ENCODE measurements at places on chromosomes 11 and 22.

GRCh38 chr11:60935676-60936442 is 11.6 kb downstream of the TMEM132A start:
- no peak for DNase-seq

GRCh38 chr22:46070803-46071450 is 79.4 kb upstream of the PPARA start:
- DNase-seq = no peak

GRCh38 chr22:50547263-50547985 is 1.7 kb downstream of the KLHDC7B start:
- no peak for DNase-seq

DNA sequence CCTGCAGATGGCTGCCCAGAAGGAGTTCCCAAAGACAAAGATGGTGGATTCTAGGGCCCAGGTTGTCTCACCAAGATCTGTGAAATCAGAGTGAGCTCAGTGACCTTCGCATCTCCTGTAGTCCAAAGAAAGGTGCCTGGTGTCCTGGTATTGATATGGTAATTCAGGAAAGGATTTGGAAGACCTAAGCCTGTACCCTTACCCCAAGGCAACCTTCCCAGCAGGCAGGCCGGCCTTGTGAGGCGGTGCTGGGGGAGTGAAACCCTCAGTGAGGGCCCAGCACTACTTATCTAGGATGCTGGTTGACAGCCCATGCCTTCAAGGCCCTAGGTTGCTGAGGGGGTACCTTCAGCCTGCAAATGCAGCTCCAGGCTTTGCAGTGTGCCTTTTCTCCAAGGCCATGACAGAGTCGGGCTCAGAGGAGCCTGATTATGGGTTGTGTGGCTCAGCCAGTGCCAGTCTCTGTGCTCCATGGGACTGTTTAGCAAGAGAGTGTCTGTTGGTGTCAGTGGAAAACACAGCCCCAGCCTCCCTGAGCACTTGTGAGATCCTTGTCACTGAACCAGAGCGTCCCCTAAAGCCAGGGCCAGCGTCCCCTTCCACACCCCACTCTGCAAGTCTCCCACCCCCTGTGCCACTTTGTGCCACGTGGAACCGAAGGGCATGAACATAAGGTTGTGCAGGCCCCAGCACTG is 72.8 kb upstream of the MYOD1 start:
- no peak for DNase-seq

DNA sequence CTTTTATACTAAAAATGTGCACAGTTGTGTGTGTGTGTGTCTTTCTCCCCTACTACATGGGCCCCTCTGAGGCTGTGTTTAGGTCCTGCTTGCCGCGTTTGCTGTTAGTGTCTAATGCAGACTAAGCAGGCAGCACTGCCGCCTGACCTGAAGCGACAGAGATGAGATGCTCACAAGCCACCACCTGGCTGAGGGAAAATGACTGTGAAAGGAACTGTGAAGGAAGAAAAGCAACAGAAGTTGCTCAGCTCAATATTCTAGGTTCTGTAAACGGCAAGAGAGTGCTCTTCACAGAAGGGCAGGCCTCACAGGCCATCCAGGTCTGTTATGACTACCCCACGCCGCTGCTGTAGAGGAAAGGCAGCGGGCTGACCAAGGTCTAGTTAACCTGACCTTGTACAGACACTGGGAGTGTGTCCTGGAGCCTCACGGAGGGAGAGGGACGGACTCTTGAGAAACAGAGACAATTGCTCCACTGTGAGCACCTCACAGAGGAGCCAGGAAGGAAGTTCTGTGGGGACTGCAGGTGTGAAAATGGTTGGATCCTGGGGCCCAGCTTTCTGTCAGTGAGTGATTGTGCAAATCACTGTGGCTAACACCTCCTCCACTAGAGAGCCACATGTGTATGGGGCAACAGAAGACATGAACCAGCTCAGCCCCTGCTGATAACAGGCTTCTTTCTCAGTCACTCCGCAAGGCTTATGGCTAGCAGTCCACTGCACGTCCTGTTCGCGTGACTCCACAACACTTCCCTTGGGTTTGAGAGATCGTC is 31.3 kb upstream of the YPEL1 start:
- no peak for DNase-seq

DNA sequence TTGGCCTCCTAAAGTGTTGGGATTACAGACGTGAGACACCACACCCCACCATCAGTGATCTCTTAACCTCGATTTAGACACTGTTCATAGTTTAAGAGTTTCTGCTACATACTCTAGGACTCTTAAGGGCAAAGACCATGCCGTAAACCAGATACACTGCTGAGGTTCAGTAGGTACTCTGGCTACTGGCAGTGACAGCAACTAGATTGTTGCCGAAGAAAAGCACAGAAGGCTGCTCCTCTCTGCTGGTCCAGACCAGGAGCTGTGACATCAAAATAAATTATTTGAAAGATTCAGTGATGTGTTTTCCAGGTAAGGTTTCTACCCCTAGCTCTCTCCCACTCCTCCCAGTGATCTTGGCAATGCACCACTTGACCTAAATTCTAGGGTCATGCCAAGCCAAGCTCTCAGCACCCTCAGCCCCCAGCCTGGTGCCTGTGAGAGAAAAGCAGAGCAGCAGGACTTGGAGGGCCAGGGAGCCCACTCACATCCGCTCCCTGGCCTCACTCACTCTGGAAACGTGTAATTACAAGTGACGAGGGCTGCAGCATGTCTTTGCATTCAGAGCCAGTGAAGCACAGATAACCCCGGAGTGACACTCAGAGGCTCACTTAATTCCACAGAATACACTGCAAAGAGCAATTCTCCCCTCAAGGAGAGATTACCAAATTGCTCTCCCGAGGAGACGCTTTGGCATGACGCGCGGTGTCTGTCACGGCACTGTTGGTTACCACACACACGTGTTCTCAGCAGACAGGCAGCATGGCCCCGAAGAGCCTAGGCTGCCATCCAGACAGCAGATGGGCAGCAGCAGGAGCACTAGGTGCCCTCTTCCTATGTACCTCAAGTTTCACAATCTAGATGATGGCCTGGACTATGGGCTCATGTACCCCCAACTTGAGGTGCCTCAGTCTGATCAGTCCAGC is 96.9 kb upstream of the PITPNB start:
- DNase-seq = no peak

DNA sequence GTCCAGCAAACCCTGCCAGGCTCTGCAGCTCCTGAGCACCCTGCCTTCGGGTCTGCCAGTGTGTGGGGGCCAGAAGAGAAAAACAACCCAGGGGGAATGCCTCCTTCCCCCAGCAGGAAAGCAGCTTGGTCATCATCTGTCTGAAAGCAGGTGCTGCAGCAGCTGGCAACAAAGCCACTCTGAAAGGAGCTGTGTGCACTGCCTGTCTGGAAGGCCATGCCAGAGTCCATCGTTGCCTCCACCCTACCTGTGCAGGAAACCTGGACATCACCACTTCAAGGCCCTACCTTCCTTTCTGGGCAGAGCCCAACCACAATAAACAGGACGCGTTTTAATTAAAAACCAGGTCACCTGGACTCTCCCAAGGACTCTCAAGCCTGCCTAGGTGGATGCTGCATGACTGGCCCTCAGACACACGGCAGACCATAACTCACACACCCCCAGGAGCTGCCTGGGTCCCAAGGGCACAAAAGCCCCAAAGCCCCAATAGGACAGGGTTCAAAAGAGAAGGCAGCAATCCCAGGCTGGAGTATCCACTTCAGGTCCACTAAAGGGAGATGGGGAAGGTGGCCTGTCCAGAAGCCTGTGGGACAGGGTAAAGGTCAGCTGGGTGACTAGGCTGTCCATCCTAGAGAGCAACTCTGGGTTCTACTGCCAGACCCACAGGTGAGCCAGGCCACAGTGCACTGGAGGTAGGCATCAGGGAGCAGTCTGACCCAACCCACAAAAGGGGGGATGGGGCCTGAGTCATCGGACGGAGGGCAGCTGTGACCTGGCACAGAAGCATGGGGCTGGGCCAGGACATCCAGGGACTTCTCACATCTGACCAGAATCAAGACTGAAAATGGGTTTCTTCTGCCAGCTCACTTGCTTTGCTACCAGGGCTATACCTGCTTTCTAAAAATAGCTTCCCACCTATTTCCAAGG is 6.1 kb downstream of the GNB1L start:
- DNase-seq = no peak

- no peak for DNase-seq
These were observed 14.7 kb downstream of the IGLL1 start for GRCh38 chr22:23565305-23565914.

GRCh38 chr22:32788904-32789624 is 12.4 kb upstream of the TIMP3 start:
- DNase-seq = no peak
